ENCODE measurements at places on chromosomes 7 and 10.

DNA sequence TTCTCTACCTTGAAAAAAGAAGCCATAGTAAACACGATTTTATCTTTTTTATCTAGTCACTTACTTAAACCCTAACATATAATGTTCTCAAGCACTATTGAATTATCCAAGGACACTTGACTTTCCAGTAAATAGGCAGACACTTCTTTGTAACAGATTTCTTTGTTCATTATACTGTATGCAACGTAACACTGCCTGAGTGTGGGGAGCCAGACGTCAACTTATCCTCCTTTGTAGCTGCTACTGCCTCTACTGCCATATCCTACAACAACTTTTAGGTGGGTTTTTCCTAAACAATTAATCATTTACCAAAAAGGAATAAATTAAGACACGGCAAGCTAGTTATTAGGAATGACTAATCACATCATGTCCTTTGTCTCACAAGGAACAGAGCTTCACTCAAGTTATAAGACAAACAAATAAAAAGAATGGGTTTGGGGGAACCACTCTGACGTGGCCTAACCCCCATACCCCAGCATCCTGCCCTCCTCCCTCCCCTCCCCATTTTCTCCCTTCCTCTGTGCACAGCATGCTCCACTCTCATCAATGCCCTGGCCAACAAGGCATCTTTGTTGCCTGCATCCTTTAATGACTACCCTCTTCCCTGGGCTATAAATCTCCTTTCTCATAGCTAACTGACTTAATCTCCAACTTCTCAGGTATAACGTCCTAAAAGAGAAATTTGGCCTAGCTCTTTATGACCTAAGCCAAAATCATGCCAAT is 43.3 kb downstream of the DOCK4 start:
- no peak for DNase-seq

DNA sequence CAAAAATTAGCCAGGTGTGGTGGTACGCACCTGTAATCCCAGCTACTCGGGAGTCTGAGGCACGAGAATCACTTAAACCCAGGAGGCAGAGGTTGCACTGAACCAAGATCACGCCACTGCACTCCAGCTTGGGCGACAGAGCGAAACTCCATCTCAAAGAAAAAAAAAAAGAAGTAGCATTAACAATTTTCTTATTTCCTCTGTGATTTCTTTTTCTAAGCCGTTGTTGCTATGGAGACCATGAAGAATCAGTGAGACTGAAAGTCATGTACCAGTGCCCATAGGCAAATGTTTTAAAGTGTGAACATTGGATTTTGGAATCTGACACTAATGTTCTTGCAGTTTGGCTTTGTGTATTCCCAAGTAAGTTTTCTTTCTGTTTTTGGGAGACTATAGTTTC is 18.4 kb upstream of the MAP3K8 start:
- no peak for DNase-seq

- DNase-seq, result no peak
Measured at GRCh38 chr7:107078517-107078966, 34.0 kb downstream of the PRKAR2B start.

DNA sequence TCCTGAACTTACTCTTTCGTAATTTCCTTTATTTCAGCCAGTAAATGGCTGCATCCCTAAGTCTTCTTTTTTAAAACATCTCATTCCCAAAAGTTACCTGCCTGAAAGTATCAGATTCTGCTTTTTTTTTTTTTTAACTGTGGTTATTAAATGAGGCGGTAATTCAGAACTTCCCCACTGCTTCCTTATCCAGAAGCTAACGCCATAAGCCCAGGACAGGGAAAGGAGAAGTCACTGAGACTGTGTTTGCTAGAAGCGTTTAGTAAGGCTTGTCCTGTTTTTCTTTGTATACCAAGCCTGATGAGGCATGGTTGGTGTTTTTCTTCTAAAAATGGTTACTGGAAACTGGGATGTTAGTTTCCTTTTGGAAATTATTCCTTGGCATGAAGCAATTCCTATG is 197.8 kb downstream of the CELF2 start:
- no peak for DNase-seq

- DNase-seq, result no peak
Measured at GRCh38 chr10:58174831-58175230, 92.9 kb downstream of the IPMK start.

GRCh38 chr10:16570731-16571130 is 49.1 kb upstream of the C1QL3 start:
- DNase-seq, result no peak

DNA sequence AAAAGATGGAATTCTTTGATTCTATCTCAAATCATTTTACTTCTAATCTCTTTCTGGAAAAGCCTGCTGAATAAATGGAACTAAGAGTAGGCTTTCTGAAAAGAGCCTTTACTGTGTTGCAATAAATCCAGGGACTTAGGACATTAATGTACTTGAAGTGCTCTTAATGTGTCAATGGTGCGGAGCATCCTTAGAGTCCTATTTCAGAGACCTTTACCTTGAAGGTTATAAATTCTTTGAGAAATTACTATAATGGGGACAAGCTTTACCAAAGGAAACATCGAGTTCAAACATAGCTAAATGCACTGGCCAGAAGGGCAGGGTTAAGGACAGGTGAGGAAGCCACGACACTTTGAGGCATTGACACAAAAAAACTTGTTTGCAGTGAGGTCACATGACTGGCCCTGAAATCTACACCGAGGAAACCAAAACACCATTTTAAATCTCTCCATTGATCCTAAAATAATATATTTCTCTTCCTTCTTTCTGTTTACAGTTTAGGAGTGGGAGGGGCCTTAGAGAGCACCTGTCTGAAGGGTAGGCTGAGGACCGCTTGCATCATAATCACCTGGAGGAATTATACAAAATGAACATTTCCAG is 48.1 kb upstream of the EXOC6 start:
- no peak for DNase-seq

DNA sequence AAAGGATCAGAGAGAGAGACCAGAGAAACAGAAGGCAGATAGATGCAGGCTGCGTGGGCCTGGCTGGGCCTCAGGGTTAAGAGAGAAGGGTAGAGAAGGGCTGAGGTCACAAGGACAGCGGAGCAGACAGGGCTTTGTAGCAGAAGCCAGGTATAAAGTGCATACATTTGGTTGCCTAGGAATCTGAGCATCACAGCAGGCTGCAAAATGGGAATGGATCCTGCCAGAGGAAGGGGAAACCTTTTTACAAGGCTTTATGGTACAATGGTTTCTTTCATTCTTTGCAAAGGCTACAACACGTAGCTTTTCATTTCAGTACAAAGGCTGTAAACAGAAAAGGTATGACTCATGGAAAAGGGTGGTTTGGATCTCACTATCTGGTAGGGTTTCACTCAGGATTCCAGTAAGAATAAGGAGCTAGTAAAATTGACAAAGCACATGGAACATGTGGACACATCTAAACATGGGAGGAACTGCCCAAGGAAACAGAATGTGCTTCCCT is 275.1 kb downstream of the DOCK4 start:
- DNase-seq, result no peak

GRCh38 chr7:127417346-127417745 is 24.8 kb upstream of the ZNF800 start:
- DNase-seq, result no peak

DNA sequence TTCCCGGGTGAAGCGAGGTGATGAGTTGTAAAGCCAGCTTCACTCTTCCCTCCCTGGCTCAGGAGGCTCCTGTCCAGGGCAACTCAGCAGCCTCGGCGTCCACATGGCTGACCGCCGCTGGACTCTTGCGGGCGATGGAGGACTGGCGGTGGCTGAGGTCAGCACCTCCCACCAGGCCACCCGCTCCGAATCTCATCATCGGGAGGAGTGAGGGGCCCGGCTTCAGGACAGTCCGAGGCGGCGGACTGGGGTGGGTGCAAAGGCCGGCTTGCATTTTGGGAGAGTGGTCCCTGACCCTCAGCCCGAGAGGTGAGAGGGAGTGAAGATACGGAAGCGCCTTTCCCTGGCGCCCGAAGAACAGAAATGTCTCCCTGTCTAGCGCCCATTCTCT is 759 bp downstream of the DNAJB12 start:
- DNase-seq, result no peak

DNA sequence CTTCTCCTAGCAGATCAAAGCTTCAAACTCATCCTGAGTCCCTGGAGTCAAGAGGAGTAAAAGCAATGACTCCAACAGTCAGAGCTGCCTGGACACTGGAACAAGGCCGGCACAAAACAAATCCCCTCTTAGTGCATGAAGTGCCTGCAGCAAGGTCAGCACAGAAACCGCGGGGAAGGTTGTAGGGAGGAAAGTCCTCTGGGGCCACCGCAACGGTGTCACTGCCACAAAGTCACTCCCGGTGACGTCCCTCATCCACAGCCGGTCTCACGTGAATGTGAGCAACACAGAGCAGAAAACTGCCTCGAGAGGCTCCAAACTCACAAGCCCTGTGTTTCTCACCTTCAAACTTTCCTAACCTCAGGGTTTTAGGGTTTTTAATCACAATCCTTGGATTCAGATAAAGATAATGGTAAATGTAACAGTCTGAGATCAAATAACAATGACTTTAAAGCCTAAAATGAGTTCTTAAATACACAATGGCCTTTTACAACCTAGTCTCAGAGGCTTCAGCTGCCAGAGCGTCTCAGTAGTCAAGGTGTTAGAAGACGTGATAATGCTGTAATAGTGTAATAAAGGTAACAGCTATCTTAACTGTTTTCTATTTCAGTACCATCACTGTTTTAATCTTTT is 274.3 kb downstream of the ZMYND11 start:
- no peak for DNase-seq

DNA sequence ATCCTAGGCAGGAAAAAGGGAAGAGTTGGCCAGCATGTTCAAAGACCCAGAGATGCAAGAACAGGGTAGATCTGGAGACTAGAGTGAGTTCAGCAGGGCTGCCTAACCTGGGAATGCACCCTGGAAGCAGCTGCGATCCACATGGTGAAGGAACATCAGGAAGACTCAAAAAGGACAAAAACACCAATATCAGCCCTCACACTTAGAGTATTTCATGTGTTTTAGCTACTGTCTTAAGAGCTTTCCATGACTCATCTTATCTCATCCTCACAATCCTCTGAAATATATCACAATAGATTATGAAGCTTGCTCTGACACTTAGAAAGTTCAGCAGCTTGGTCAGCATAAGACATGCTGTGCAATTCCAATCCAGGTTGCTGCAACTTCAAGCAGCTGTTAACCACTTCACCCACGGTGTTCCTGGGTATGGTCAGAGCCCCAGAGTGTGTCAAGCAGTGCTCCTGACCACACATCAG is 380.9 kb downstream of the PARD3 start:
- DNase-seq, result no peak

GRCh38 chr10:49645417-49645816 is 31.6 kb downstream of the CHAT start:
- no peak for DNase-seq

GRCh38 chr7:149444287-149444686 is 16.6 kb downstream of the ZNF777 start:
- no peak for DNase-seq

- DNase-seq, result no peak
Measured at GRCh38 chr7:129801882-129802281, 150.9 kb downstream of the UBE2H start.

DNA sequence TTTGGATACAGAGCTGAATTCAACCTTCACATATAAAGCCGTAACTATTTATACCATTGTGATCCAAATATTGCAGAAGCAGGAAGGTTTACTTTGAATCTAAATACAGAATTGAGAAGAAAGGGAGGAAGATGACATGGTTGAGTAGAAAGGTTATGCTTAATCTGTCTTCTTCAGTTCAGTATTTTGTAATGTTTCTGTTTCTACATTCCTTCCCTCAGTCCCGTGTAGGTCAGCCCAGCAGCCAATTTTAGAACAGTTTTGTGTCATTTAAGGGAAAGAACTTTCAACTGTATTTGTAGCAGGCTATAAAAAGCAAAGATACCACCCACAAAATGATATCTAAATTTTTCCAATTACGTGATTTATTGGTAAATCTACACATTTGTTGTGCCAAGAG is 97.4 kb downstream of the CPED1 start:
- no peak for DNase-seq

GRCh38 chr10:126422567-126422966 is 34.3 kb upstream of the ADAM12 start:
- DNase-seq, result no peak

GRCh38 chr7:66535414-66536329 is 93.0 kb upstream of the KCTD7 start:
- no peak for DNase-seq

DNA sequence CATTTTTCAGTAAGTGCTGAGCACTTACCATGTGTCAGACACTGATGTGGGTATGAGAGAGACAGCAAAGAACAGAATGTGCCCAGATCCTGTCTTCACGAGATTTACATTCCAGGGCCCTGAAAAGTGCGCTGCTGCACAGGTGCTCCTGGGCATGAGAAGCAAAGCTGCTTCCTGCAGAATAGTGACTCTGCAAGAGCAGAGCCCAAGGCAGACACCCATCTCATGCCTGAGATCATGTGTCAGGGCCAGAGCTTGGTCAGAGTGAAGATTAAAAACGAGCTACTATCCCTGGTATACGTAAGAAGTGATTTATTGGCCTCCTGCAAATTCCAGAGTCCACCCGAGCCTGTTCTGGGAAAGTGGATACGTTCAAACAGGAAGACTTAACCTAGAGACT is 824.4 kb downstream of the GRID1 start:
- no peak for DNase-seq

DNA sequence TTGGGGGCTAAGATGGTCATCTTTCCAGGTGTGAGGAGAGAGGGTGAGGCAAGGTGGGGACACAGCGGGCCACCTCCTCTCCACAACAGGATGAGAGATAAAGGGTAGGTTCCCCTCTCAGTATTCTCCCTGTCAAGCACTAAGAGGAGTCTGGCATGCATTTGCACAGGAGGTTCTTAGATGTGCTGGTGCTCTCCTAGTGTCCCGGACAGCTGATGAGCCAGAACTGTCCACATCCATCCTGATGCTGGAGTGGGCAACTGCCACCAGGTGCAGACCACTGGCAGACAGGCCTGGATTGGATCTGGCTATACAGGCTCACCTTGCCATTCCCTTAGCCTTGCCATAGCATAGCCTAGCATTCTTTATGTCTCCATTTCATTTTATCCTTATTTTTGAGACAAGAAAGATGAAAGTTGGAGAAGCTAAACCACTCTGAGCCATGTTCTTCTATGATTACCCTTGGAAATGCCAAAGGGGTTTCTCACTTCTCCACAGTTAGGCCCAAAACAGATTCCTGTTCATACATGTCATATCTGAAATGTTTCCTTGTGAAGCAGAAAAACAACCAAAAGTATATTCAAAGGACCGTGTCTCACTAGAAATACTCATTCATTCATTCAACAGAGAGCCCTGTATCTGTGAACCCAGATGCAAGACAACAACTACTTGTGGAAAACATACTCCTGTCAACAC is 48.8 kb upstream of the ANTXRL start:
- no peak for DNase-seq

DNA sequence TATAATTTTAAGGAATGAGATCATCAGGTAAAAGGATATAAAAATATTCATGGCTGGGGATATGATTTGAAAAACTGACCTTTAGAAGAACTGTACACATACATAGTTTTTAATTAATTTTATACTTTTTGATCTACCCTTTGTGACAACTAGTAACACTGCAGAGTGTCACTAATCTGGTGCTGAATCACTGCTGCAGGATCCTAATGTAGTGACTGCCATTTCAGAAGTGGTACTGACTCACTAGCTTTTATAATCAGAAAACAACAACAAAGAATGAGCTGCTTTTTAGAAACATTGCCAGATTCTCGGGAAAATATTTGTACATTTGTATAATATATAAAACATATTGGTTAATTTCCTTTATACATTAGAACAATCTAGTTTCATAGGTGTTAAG is 110.4 kb downstream of the HIPK2 start:
- DNase-seq, result no peak

- no peak for DNase-seq
Measured at GRCh38 chr7:98107313-98107721, 655 bp downstream of the LMTK2 start.

GRCh38 chr7:41114131-41114530 is 588.8 kb downstream of the INHBA start:
- DNase-seq, result no peak
